Stimulated activated CD4-positive, alpha-beta T cell treated with anti-CD3 and anti-CD28 coated beads, TNF-alpha, amount 100 ng/mL, for 48 hours (primary cell): ENCODE measurements at places on chromosomes 1 and 21.

GRCh38 chr1:29120947-29121485, 2.7 kb downstream of the TMEM200B start:
- DNase-seq, result peak; percentile 46

DNA sequence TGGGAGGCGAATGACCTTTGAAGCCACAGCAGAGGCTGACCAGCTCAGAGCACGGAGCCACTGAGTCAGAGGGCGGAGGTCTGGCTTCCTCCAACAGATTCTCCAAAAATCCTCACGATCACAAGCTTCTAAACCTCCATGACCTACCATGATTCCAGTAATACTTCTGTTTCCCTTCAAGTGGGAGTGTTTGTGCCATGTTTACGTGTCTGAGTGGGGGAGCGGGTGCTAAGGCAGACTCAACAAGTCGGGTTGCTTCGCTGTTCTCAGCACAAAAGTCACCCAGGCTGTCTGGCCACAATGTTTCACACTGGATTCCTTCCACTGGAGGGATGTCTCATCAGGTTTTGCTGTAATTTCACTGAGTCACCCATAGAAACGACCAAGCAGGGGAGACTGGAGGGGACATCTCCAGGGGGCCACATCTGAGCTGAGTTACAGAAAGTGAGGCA, 86.2 kb downstream of the SLC66A1 start:
- DNase-seq, result peak; percentile 27

GRCh38 chr1:67771749-67772148, 61.5 kb downstream of the GNG12 start:
- no peak for DNase-seq

DNA sequence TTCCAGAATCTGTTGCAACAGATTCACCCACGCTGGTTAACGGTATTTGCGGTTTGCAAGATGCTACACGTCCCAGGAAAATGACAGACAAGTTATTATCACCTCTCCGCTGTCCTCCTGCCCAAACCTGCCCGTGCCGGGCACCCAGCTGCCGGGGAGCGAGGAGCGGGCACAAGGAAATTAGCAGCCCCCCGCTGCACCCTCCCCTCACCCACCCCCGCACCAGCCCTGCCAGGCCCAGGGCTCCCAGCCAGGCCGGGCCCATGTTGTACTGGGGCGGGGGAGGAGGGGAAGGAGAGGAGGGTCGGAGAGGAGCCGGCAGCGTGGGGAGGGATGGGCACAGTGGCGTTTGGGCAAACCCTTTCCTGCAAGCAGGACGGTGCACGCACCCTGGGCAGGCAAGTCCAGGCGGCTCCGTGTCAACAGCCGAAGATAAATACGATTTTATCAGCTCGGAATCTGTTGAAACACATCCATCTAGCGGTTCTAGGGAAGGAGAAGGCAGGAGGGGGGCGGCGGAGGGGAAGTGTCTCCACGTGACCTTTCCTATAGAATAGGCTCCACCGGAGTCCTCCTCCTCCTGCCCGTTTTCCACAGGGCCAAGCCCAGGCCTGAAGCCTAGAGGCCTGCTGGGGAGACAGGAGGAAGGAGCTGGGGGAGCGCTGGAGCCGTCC, 35.1 kb upstream of the CCDC27 start:
- DNase-seq, result no peak

DNA sequence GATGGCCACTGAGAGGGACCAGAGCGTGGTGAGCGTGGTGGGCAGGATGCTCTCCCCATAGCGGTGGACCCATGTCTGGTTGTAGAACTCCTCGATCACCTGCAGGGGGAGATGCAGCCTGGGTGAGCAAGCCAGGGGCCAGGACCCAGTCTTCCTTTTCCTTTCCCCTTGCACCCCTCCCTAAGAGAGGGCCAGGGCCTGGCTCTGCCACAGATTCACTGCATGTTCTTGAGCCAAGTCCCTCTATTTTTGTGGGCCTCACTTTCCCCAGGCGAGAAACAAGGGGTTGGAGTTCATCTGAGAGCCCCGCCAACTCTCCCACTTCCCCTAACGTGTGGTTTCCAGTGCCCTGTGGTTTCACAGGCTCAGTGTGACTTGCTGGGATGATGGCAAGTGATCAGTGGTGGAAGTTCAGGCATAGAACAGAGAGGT, 27.5 kb downstream of the SLC2A1 start:
- no peak for DNase-seq

- DNase-seq, result no peak
Measured at GRCh38 chr1:19577036-19577435, 67.1 kb upstream of the NBL1 start.

GRCh38 chr21:35036465-35037383, 12.4 kb downstream of the RUNX1 start:
- no peak for DNase-seq
